ENCODE measurements at places on chromosomes 7 and 10. TPM values are rescaled to one million over a fixed set of nuclear protein-coding genes. Genes with fewer than 3 reads are reported as not detected.

Gene NME8
- total RNA-seq: 2.6 TPM

Gene COBL
- total RNA-seq: 14.6 TPM

Gene LIPF
- not detected for total RNA-seq

Gene MSANTD7
- 14.6 TPM for total RNA-seq

Gene WDR86
- 99.5 TPM for total RNA-seq

Gene ST8SIA6
- total RNA-seq: 0.45 TPM

Gene OPALIN
- not detected for total RNA-seq

Gene SLC29A3
- 8.2 TPM for total RNA-seq

Gene PCGF5
- total RNA-seq: 63.7 TPM

Gene UBE2D4
- total RNA-seq: 50.4 TPM

Gene MBLAC1
- total RNA-seq: 3.2 TPM

Gene CHRM2
- total RNA-seq: not detected

Gene AQP1
- 231 TPM for total RNA-seq

Gene VGF
- total RNA-seq: 1.3 TPM

Gene BUB3
- 79.8 TPM for total RNA-seq

Gene ZNF438
- total RNA-seq: 20.3 TPM

Gene FAM241B
- total RNA-seq: 5.6 TPM

Gene SPAG6
- total RNA-seq: not detected

Gene EGR2
- 1.5 TPM for total RNA-seq

Gene PLEKHS1
- not detected for total RNA-seq

Gene APBB1IP
- total RNA-seq: 1.5 TPM

Gene AKR1C4
- total RNA-seq: not detected

Gene SPDYE8
- total RNA-seq: not detected

Gene PRPS1L1
- total RNA-seq: not detected

Gene SNX10
- total RNA-seq: 5.0 TPM

Gene KAZALD1
- 9.0 TPM for total RNA-seq

Gene DUS4L
- 14.6 TPM for total RNA-seq

Gene SEMA3C
- 8.3 TPM for total RNA-seq

Gene STN1
- 20.7 TPM for total RNA-seq

Gene LIPN
- not detected for total RNA-seq

Gene LAMTOR4
- total RNA-seq: 264 TPM

Gene HMX3
- total RNA-seq: not detected

Gene NAT16
- 0.29 TPM for total RNA-seq

Gene SP4
- total RNA-seq: 24.8 TPM

Gene PLAC9
- 65.6 TPM for total RNA-seq

Gene SORCS1
- 1.2 TPM for total RNA-seq

Gene HOXA5
- 2.7 TPM for total RNA-seq

Gene KLLN
- total RNA-seq: 0.27 TPM

Gene MRLN
- not detected for total RNA-seq

Gene NXPH1
- not detected for total RNA-seq

All from thyroid gland (tissue), 4 donors.